ENCODE measurements at places on chromosomes 3 and 15.

- no peak for DNase-seq
These were observed 31.6 kb downstream of the SLC24A1 start for GRCh38 chr15:65653341-65653740.

DNA sequence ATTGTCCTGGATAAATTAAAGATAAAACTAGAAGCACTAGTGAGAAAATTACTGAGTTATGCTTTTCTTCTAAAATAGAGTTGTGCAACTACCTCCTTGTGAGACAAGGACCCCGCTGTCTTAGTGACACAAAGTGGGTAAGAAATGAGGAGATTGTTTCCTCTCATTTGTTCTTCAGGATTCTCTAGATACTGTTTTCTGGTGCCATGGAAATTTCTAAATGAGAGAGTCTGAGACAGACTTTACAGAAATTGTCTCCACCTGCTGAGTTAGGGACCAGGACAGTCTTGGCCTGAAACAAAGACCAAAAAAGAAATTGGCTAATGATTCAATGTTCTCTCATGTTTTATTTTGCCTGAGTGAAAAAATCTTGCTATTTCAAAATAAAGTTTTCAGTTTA lies 427.5 kb downstream of the TUSC7 start:
- DNase-seq, result no peak

DNA sequence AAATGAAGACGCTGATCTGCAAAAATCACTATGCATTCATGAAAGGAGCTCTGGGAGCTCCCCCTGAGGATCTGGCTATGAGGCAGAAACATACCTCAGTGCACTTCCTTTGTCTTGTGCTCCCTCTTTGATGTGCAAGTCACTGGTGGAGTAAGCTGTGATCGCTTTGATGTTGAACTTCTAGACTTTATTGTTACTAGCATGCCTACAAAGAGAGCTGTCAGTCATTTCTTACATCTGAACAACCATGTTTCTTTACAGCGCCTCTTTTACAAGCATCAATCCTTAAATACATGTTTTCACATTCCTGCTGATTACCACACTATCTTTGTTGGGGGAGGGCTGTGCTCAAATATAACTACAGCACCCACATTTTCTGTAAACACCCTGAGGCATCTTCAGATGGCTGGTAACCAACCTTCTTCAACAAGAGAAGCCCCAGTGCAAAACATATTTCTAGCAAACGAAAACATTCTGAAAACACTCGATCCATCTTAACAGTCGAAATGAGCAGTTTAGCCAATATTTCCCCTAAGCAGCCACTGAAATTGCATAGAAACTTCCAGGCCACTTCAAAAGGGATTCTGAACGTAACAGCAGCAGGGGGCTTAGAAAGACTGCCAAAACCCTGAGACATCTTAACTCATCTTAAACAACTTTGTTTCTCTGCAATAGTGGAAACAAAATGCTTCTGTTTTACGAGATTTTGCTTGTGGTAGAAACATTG lies 101.9 kb upstream of the ICE2 start:
- DNase-seq, result no peak

GRCh38 chr3:107524326-107524840 lies 1.6 kb downstream of the BBX start:
- no peak for DNase-seq

GRCh38 chr3:15051531-15051930 lies 13.6 kb downstream of the MRPS25 start:
- no peak for DNase-seq

GRCh38 chr15:66408254-66408653 lies 21.5 kb downstream of the MAP2K1 start:
- DNase-seq, result no peak

DNA sequence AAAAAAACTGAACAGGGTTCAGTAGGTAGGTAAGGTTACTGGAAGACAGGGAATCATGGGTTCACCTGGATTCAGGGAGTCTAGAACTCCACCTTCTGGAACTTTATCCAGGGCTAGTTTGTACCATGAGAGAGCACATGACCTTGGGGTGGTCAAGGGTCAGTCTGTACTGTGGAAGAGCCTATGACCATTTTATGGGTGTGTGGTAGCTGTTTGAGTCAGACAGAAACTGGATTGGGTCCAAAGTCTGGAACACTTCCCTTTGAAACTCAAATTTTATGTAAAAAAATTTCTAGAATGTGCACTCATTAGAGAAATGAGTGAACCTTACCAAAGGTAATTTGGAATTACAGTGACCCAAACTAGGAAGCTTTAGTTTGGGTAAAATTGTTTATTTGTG lies 486.0 kb upstream of the AGTR1 start:
- no peak for DNase-seq

GRCh38 chr15:41567862-41568261 lies 8.8 kb downstream of the TYRO3 start:
- DNase-seq, result no peak

DNA sequence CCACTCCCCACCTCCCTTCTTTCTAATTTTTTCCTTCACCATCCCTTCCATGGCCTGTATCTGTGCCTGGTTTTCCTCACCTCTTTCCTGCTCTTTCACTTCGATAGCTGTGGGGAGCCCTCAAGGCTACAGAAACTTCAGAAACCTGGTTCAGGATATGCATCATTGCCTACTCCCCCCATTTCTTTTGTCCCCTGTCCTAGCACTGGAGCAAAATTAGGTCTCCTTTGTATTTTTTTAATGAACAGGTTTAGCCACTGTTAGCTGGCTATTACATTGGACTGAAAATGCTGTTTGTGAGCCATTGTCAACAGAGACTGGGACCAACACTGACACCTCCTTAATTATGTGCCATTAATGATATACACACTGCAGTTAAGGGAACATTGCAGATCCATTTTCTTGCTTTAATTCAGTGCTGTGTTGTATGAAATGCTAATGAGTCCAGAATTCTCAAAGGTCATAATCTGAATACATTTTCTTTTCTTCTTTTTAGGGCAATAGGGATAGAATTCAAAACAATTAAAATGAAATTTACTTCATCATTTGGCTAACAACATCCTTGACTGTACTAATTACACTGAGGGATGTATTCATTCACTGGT lies 138.6 kb downstream of the PDCD6IP start:
- no peak for DNase-seq

DNA sequence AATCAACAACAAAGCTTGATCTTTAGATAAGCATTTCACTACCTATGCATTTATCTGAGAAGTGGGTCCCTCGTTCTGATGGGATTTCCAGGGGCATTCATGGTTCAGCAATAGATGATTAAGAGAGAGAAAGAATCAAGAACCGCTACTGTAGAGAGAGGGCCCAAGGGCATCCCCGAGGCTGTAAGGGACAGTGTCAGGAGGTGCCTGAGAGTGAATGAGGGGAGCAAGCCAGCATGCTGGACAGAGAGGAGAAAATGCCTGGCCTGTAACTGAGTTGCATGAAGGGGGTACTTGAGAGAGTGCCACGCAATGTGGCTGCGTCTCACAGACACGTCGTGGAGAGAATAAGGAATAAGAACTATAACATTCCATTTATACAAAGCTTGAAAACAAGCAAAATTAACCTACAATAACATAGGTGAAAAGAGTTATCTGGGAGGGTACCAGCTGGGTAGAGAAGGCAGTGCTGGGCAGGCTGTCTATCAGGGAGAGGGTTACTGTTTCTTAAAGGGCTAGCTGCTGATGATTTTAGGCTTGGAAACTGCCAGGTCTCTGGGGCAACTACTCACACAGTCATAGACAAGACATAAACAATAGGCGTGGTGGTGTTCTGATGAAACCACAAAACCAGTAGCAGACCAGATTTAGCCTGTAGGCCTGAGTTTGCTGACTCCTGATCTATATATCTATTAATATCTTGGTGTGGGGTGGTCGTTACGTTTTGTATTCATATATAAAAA lies 374.6 kb upstream of the CFAP20DC start:
- no peak for DNase-seq

DNA sequence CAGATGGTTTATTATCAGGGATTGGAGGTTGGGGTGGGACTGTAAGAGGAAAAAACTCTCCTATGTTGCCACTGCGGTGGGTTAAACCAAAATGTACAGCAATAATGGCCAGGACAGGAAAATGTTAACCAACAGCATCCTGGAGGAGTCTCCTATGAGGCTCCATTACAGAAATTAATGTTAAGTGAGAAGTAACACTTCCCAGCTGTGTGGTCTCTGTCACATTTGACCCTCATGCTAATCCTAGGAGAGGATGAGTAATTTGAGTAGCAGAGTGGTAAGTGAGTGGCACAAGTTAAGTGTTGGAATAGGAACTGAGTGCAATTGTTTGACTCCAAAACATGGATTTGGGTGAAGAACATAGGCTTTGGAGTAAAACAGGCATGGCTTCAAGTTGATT lies 39.0 kb downstream of the ARHGEF3 start:
- DNase-seq, result no peak

- no peak for DNase-seq
These were observed 23.2 kb downstream of the PLXND1 start for GRCh38 chr3:129583289-129583688.

DNA sequence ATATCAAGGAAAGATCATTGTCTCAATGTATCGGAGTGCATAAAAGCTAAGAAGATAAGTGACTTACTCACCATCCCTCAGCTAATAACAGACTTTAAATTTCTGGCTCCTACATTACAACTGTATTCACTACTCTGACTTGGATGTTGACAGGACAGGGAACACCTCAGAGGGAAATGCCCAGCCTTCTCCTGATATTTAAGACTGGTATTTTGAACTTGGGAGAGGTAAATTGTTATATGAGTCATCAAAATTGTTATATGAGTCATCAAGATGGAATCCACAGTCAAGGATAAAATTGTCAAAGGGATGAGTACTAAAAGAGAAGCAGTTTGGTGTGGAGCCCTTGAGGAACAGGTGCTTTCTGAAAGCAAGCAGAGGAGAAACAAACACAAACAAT lies 961.4 kb downstream of the VGLL3 start:
- DNase-seq, result no peak

Data from cerebellar nuclear complex (tissue), 1 donor.